ENCODE measurements at places on chromosomes 2 and 18.

DNA sequence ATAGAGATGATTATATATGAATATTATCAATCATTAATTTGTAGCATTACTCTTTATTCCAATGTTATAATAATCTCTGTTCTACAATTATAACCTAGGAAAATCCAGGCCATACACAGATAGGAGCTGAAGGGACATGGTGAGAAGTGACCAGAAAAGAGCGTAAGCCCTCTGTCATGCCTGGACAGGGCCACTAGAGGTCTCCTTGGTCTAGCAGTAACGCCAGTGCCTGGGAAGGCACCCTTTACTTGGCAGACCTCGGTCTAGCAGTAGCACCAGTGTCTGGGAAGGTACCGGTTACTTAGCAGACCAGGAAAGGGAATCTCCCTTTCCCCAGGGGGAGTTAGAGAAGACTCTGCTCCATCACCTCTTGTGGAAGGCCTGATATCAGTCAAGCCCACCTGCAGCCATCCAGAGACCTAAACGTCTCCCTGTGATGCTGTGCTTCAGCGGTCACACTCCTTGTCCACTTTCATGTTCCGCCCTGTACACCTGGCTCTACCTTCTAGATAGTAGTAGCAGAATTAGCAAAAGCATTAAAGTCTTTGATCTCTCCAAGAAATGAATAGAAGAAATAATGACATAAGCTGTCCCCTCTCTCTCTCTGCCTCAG lies 447.5 kb upstream of the FSIP2 start:
- DNase-seq, result peak; percentile 15

- no peak for DNase-seq
These were observed 25.8 kb upstream of the NAPG start for GRCh38 chr18:10500038-10500437.

GRCh38 chr2:198203336-198204069 lies 399.1 kb downstream of the PLCL1 start:
- no peak for DNase-seq

DNA sequence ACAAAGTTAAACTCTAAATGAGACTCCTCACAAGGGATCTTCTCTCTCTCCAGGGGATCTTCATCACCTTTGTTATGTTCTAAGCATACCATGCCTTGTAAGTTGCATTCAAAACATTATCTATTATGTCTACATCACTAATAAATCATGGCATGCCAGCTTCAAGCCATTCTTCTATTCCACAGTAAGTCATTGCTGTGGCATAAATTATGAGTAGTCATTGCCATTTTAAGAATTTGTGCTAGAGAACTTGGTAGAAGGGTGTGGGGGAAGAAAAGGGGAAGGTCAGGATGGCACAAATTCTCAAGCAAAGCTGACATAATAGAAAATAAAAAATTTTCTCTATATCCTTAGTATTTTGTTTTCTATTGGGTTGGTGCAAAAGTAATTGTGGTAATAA lies 33.5 kb downstream of the BARD1 start:
- DNase-seq, result no peak

DNA sequence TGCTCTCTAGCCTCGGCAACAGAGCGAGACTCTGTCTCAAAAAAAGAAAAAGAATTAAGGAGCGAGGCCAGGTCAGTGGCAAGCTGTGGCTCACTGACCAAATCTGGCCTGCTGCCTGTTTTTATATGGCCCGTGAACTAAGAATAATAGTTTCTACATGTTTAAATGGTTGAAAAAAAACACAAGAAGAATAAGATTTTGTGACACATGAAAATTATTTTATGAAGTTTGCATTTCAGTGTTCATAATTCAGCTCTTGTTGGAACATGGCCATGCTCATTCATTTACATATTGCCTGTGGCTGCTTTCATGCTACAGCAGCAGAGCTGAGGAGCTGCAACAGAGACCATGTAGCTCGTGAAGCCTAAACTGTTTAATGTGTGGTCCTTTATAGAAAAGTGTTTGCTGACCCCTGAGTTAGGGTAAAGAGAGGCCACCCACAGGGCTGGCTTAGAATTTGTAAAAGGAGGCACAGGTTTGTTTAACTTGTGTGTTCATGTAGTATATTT lies 59.5 kb downstream of the MFSD6 start:
- DNase-seq, result no peak
